ENCODE measurements at places on chromosomes 5 and 9.

GRCh38 chr9:130756455-130757152, 63.0 kb downstream of the EXOSC2 start:
- no peak for DNase-seq

- no peak for DNase-seq
Observed at GRCh38 chr5:36585701-36586100, 20.7 kb upstream of the SLC1A3 start.

- DNase-seq, result no peak
Observed at GRCh38 chr9:91646702-91647101, 223.1 kb upstream of the NFIL3 start.

DNA sequence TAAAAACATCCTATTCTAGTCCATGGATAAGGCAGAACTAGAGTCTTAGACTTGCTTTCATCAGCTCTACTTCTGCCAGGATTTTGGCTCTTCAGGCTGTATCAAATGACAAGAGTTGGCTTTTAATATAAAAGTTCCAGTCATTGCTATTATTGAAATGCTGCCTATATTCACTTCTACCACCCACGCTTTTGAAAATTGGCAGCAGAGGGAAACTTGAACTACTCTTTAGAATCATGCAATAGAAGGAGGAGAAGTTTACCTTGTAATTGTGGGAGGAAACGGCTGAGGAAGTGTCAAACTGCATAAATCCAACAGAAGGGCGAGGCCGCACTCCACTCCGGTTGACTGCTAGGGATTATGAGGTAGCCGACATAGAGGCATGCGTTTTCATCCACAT, 122.6 kb upstream of the BASP1 start:
- no peak for DNase-seq

DNA sequence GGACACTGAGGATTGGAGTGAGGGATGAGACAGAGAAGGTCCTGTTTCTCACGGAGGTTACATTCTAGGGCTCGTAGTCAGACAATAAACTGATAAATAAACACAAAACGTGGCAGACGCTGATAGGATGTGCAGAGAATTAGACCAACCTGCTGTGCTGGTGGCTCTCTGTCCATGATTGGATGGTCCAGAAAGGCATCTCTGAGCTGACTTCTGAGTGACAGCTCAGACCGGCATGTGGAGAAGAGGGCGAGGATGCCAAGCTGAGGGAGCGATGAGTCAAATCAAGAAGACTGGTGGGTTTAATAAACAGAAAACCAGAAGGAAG, 132.3 kb upstream of the TAF11L2 start:
- peak; percentile 75 for DNase-seq

DNA sequence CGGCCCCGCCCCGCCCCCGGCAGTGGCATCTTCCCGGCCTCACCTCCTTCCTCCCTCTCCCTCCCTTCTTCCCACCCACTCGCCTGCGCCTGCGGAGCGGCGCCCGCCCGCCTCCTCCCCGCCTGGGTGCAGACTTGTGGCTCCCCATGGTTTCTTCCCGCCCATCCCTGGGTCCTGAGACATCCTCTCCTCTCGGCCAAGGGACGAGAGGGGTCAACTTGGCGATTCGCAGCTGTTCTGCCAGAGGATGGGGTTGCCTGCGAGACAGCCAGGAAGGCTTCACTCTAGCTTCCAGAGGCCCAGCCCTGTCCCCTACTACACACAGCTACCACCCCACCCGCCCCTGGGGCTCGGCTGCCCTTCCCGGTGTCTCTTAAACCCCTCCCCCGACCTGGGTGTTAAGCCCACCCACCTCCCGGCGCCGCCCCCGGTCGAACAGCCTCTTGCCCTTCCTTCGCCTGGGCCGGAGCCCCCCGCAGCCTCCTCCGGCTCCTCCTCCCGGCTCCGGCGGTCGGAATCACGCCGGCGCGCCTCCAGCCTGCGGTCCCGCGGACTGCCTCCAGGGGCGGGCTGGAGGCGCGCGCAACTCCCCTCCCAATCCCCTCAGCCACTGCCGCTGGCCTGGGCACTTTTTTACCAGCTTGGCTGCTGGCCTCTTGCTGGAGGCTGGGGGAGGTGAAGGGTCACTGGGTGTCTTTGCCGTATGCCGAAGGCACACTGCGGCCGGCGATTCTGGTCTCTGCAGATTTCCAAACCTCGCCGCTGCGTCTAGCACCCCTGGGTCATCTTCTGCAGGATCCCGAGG, 1.9 kb downstream of the JADE2 start:
- peak; percentile 92 for DNase-seq

DNA sequence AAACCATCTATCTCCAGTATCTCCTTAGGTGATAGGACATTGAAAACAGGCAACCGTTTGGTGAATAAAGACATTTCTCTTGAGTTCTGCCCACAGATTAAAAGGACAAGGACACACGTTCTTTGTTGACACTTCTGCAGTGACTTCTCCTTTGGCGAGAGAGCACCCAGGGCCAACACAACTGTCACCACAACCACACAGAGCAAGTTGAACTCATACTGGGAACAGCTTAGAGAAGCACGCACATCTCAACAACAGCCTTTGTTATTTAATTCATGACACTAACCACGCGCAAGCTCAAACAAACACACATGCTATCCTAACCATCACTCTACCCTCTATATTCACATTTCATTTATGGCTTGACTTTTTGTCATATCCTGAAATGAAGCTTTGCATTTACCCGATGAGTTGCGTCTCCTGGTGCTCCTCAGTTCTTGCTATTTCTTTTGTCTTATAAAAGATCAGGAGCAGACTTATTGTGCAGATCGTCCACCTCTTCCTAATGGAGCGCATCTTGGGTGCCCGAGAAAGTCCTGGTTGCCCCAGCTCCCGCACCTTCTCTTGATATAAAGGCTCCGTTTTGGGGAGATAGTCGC, 543 bp downstream of the ST8SIA4 start:
- no peak for DNase-seq

DNA sequence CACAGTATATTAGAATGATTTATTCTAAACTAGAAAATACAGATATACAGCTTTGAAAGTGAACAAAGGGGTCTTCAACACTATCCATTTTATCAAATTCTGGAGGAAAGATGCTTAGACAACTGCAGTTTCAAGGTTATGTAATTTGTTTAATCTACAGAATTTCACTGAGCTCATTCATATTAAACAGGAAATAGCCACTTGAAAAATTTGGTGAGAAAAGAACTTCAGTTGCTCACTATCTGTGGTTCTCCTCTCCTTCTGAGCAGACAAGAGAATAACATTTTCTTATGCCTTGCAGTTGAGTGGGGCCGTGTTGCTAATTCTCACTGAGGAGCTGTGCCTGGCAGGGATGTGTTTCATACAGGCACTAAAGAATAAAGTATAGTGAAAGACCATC, 1428.2 kb downstream of the CDH12 start:
- no peak for DNase-seq

GRCh38 chr5:79802406-79802805, 112.8 kb downstream of the CMYA5 start:
- DNase-seq, result no peak

- no peak for DNase-seq
Observed at GRCh38 chr5:82828211-82828610, 249.0 kb downstream of the TMEM167A start.

DNA sequence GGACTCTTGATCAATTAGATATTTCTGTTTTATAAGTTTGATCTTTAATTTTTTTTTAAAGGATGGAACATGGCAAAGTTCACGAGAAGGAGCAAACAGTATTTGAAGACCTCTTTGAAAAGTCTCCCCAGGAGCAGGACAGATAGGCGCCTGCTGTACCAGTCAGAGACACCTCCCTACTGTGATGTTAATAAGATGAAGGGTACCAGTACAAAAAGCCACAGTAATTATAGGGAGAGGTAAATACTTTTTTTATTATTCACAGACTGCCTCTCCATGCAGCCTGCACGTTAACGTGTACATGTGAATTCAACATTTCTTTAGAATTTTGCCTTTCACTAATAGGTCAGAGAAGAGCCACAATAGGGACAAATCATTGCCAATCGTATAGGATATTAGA, 146.5 kb upstream of the CDH6 start:
- DNase-seq, result no peak

DNA sequence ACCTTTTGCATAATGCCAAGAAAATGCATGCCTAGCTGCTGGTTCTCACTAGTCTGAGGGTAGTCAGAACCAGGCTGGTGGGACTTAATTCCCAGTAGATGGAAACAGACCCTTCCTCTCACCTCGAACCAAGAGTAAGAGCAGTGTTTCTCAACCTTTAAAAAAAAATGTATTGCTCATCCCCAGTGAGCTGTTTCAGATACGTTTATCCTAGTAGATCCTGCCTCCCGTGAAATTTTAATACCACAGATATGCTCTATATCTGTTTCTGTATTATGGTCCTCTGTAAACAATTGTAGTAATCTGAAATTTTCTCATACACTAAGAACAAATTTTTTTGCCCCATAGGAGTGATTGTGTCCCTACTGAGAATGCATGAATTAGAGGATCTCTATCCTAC, 86.2 kb downstream of the TEK start:
- DNase-seq, result no peak

DNA sequence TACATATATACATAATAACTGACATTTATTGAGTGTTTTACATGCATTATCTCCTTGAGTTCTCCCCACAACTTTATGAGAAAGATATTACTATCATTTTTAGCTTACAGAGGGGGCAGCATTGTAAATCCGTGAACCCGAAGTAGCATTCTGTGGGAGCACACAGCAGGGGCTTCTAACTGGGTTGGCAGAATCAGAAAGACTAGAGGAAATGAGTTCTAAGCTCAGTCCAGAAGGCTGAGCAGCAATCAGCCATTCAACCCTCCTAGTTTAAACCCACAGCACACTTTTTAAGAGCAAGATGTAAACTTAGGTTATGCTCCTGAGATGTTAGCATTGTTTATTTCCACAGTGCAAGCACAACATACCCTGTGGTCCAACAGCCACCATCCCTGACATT, 177.2 kb downstream of the TMEM38B start:
- DNase-seq, result no peak

DNA sequence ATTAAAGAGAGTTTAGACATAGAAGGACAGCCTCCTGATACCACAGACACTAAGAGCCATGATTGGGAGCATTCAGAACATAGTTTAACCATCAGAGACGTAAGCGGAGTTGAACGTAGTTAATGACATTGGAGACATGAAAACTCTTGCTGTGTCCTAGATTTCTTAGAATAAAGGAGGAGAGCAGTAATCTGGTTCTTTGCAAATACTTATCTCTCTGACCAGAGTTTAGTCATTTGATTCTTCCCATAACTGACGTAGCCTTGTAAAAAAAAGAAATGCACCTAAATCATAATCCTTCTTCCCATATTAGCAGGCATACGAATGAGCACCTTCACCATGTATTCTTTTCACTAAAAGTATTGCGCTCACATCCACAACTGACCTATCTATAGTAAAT, 433.3 kb upstream of the SMC2 start:
- DNase-seq, result no peak

DNA sequence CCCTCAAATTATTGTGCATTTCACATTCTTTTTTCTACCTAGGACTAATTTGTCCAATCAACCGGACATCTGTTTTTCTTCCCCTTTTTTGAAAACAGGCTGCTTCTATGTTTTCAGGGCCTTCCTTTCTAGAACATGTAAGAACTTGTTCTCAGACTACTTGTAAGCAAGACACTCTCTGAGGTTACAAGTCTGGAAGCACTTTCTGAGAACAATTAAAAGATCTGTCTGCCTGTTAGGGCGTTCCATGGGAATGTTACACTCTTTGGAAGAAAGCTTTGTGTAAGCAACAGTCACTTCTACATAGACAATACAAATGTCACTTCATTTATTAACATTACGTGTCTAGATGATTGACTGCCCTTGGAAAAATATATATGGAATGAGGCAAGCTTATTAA, 50.9 kb upstream of the HSPB3 start:
- DNase-seq, result no peak

Measured in EL (cell line).